Activated T-cell treated with anti-CD3 and anti-CD28 coated beads, Interleukin-2, amount 50 U/mL, for 4 hours (primary cell): ENCODE measurements at places on chromosomes 1 and 21. TPM values are rescaled to one million over a fixed set of nuclear protein-coding genes. Genes with fewer than 3 reads are reported as not detected.

GRCh38 chr1:8745749-8746390 lies 71.6 kb downstream of the RERE start:
- DNase-seq = no peak

- peak; percentile 87 for DNase-seq
Observed at GRCh38 chr1:24150234-24151174, 7.6 kb upstream of the IL22RA1 start.

- no peak for DNase-seq
Observed at GRCh38 chr1:228930479-228930957, 195.2 kb downstream of the RHOU start.

DNA sequence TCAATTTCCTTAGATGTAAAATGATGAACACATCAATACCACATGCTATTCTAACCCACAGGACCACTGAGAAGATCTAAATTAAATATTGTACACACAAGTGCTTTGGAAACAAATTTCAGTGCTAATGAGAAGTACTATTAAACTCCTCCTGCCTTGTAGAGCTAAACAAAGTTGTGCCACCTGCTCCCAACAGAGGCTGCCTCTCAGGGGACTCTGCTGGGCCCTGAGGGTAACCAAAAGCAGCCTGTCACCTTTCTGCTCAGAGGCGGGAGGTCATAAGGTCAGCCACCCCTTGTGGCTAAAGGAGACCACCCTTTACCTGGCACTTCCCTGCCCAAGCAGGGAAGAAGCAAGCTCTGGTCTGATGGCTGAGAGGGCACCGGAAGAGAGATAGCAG lies 6.3 kb downstream of the SLC9A1 start:
- no peak for DNase-seq

GRCh38 chr1:47431534-47431933 lies 6.3 kb upstream of the FOXD2 start:
- no peak for DNase-seq

DNA sequence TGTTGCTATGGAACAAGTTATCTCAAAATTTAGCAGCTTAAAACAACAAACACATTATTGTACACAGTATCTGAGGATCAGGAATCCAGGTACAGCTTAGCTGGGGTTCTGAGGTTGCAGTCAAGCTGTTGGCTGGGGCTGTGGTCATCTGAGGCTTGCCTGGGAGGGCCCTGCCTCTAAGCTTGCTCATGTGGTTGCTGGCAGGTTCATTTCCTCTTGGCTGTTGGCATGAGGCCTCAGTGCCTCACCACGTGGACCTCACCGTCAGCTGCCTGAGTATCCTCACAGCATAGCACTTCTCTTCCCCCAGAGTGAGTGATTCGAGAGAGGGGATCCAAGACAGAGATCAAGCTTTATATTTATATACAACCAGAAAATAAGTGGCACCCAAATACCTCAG lies 18.6 kb downstream of the NTPCR start:
- no peak for DNase-seq

GRCh38 chr21:18204931-18205330 lies 39.7 kb upstream of the CHODL start:
- no peak for DNase-seq

Gene KRTAP26-1
- not detected for total RNA-seq

Gene CALML6
- total RNA-seq = 0.38 TPM

Gene SGIP1
- total RNA-seq = not detected

Gene CHODL
- total RNA-seq = not detected
